NCI-H187 treated with DMSO at 0.1 percent for 48 hours (cell line): ENCODE measurements at places on chromosomes 3 and 15.

DNA sequence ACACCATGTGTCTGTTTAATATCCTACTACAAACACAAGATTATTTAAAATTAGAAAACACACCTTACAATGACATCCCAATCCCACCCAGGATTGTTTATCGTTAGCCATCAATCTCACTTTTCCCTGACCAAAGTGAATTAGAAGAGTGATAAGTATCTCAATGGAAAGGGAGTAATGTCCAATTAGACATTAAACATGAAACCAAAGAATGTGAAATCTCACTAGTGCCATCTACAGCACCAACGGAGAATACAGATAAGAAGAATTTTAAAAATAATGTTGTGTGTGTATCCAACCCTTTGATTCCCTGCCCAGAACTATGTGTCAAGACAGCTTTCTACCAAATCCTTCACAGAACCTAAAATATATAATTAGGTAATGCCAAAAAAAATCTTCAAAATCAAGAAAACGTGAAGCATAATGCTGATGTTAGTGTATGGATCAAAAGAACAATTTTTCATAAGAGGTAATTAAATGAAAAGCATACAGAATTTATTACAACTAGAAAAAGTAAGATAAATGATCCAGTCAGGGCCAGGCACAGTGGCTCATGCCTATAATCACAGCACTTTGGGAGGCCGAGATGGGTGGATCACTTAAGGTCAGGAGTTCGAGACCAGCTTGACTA lies 64.2 kb downstream of the SCAPER start:
- no peak for DNase-seq

- DNase-seq, result no peak
Measured at GRCh38 chr3:71088019-71088708, 495.4 kb downstream of the FOXP1 start.

DNA sequence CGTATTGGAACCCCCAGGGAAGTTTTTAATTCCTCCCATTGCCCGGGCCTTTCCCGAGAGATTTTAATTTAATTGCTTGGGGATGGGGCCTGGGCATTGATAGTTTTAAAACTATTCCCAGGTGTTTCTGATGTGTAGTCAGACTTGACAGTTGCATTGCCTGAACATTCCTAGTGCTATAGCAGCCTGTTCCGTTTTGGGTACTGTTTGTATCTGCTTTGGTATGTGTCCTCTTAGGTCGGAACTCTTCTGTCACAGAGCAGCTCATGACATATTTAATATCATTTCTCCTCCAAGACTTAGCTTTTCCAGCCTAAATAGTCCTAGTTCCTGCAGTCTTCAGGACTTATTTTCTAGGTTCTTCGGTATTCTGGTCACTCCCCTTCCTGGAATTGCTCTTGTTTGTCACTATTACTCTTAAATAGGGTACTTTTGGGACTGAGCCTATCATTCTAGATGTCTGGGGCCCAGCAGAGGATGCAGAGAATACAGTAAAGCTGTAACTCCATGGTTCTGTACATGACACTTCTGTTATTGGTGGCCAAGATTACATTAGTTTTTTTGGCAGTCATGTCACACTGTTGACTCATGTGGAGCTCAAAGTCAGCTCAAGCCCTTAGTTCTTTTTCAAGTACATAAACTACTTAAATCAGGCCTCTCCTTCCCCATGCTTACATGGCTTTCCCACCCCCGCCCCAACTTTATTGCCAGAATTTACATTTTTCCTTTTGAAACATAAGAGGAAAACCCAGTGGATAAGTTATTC lies 81.5 kb downstream of the BBX start:
- DNase-seq, result no peak

DNA sequence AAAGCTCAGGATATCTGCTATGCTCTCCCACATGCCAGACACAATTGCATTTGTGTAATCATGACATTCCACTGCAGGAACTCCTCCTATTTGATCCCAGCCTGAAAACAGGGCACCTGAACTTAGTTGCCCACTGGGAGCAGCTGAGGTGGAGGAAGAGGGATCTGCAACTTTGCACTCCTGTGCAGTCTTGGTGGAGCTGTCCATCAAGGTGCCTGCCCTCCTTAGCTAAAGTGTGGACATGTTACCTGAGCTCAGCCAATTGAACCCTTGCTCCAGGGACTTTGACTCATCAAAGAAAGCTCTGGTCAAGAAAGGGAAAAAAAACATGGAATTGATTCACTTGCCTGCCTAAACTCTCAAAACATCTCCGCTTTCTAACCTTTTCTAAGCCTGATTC lies 33.3 kb upstream of the TUBGCP5 start:
- no peak for DNase-seq

- DNase-seq, result no peak
Measured at GRCh38 chr3:132231633-132232032, 85.6 kb upstream of the ACP3 start.

- no peak for DNase-seq
Measured at GRCh38 chr3:123026565-123027291, 835 bp downstream of the SEMA5B start.

DNA sequence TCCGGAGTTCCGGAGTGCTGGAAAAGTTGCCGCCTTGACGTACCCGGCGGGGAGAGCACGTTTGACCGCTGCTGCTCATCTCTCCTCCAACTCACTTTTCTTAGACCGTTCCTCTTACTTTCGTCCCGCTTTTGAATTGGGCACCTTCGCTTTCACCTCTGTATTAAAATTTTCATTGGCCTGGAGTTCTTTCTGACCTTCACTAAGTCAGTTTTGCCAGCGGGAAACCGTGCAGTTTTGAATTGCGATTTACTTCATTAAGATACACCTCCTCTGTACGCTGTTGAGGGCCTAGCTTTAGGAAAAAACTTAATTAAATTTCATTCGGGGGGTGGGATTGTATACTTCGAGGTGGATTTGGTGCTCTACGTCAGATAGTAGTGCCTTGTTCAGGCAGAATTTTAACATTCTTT lies 1.3 kb downstream of the GMPS start:
- DNase-seq, result no peak

- no peak for DNase-seq
Measured at GRCh38 chr3:148464246-148464645, 233.5 kb upstream of the AGTR1 start.

DNA sequence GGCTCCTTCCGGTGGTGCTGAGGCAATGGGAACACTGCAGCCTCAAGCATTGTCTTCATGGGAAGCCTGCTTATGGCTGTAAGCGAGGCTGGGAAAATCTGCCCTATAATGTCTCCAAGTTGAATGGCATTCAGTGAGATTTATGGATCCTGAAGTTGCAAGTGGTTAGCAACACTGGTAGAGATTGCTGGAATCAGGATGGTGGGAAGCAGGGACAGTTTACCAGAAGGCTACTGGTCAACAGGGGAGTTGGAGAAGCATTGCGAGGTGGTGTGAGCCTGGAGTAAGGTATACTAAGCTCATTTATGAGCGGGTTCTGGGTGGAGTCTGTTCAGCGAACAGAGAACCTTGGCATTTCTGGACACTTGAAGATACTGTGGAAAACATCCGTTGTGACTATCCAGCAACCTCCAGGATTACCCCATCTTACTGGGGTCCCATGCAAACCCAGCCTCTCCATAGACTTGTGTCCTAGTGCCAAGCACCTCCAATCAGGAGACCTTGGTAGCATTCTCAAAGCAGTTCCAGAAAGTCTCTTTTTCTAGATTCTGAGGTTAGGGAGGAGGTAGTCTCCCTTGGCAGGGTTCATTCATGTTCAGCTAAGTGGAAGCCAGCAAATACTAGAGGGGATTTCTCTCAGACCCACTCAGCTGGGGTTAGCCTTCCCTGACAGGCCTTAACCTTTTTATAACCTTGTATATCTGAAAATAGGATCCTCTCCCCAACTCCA lies 7.3 kb downstream of the RPSA start:
- DNase-seq, result no peak

GRCh38 chr15:77546050-77546501 lies 86.6 kb downstream of the LINGO1 start:
- no peak for DNase-seq

DNA sequence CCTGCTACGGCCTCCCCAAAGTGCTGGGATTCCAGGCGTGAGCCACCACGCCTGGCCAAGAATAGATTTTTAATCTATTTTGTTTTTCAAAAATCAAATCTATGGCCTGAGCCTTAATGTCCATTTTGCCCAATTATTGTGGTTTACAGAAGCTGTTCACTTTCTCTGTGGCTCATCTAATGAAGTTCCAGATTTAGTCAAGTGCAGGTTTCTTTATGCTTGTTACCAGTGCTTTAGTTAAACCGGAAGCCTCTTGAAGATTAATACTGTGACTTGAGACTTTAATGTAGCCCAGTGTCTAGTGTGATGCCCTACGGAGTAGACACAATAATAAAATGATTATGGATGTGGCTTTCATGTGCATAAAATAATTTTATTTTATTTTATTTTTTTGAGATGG lies 16.5 kb upstream of the EDEM1 start:
- DNase-seq, result no peak

DNA sequence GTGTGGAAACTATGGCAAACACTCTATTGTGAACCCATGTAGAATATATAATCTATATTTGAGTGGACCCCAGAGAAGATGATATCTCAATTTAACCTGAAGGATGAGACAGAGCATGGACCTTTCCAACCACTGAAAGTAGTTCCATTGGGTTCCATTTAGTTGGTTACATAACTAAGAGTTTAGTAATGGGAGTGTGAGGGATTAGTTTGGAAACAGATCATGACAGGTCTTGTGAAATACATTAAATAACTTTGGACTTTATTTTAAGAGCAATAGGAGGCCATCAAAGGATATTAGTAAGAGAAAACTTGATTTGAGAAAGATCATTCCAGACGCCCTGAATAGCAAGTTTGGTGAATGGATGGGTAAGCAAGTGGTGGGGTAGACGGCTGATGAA lies 487.2 kb upstream of the ROBO2 start:
- no peak for DNase-seq

DNA sequence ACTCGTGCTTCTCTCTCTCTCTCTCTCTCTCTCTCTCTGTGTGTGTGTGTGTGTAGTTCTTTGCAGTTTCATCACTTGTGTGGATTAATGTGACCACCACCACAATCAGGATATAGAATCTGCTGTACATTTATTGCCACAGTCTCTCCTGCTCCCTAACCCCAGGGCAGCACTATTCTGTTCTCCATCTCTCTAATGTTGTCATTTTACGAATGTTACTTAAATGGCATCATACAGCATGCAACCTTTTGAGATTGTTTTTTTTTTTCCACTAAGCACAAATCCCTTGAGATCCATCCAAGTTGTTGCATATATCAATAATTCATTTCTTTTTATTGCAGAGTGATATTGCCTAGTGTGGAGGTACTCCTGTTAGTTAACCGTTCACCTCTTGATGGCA lies 26.9 kb downstream of the SLCO3A1 start:
- DNase-seq, result no peak

- no peak for DNase-seq
Measured at GRCh38 chr15:80902298-80902801, 87.3 kb downstream of the MESD start.

GRCh38 chr3:73115806-73116205 lies 54.3 kb downstream of the EBLN2 start:
- DNase-seq, result no peak

GRCh38 chr3:52403955-52404354 lies 40.9 kb downstream of the SEMA3G start:
- DNase-seq, result no peak

DNA sequence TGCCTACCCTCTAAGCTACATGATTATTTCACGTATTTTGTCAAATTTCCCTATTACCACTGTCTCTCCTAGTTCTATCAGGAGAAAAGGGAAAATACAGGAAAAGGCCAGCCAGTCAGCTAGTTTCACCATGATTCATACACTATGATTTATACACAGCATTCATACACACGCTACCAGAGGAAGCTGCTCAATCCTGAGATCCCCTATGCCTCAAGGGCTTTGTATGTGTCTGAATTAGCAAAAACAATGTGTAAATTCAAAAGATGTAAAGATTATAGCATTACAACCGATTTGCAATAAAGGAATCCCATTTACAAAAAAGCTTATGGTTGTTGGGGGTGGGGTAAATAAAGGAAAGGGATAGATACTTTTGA lies 3.1 kb upstream of the ACKR4 start:
- no peak for DNase-seq

GRCh38 chr15:69159805-69160140 lies 662 bp upstream of the GLCE start:
- no peak for DNase-seq

DNA sequence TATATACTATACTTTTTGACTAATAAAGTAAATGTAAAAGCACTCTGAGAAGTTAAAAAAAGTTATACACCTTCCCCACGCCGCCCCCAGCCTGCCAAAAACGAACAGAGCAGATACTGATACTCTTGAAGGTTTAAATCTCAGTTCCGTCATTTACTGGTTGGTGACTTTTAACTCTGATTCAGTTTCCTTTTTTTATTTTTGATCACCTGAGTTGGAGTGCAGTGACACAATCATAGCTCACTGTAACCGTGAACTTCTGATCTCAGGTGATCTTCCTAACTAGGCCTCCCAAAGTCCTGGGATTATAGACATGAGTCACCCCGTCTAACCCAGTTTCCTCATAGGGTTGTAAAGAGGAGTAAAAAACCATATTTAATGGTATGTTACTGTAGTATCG lies 3.3 kb upstream of the TIPIN start:
- DNase-seq, result no peak

GRCh38 chr15:74206801-74207281 lies 4.3 kb upstream of the STRA6 start:
- no peak for DNase-seq

DNA sequence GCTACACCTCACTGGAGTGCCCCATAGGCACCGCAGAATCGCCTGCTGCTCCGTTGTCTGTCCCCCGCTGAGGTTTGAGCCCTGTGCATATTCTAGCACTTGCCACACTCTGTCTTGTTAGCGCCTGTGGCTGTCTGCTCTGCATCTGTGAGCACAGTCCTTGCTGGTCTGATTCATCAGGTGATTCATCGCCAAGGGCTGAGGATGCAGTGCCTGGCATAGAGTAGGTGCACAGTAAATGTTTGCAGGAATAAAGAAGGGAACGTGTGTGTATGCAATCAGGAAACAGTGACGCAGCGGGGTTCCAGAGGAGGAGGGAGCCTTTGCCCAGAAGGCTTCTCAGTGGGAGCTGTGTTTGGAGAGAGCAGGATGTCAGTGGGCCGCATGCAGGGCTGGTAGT lies 124.0 kb upstream of the PLXNA1 start:
- DNase-seq, result no peak

- DNase-seq, result no peak
Measured at GRCh38 chr3:171354049-171354705, 106.0 kb downstream of the TNIK start.

GRCh38 chr3:12752809-12753208 lies 6.2 kb downstream of the TMEM40 start:
- DNase-seq, result no peak

- no peak for DNase-seq
Measured at GRCh38 chr3:152298393-152299248, 29.9 kb downstream of the MBNL1 start.

- DNase-seq, result no peak
Measured at GRCh38 chr3:99972380-99973104, 141.8 kb downstream of the FILIP1L start.
